ENCODE measurements at places on chromosomes 1 and 21.

GRCh38 chr21:35614396-35614921 is 445.9 kb downstream of the SETD4 start:
- no peak for DNase-seq

DNA sequence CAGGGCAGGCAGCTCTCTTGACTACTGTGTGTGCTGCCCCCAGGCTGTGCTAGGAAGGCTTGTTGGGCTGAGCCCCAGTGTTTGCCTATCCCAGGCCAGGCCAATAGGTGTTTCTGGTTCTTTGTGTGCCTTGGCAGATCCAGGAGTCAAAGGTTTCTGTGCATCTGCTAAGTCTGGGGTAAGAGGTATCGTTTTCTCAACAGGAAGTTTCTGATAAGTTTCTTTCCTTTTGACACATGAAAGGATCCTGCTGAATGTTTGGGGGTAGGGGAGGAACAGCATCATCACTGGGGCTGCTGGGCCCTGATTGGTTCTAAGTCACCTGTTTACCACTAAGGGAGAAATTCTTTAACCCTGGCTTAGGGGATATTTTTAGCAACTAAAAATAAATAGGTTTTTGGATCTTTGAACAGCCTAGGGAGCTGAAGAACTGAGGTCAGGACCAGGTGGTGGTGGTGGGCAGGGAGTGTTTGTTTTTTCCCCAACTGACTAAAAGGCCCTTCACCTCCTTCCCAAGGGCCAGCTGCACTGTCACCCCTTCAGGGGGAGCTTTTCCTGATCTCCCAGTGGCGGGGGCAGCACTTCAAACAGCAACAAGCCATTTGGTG is 85.1 kb downstream of the KCNN3 start:
- DNase-seq: no peak

DNA sequence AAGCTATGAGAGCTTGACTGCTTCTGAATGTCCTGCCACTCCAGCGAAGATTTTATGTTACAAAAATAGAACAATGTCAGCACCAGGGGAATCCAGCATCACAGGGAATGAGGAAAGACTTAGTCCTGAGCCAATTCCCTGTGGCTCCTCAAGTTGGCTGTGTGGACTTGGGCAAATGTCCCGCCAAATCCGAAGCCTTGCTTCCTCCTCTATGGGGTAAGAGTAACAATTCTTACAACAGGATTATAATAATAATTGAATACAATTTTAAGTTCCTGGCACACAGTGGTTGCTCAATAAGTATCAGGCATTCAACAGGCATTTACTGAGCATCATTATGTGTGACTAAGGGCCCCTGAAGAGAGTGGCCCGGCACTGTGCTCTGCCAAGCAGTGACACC is 44.4 kb downstream of the STPG1 start:
- DNase-seq: no peak

DNA sequence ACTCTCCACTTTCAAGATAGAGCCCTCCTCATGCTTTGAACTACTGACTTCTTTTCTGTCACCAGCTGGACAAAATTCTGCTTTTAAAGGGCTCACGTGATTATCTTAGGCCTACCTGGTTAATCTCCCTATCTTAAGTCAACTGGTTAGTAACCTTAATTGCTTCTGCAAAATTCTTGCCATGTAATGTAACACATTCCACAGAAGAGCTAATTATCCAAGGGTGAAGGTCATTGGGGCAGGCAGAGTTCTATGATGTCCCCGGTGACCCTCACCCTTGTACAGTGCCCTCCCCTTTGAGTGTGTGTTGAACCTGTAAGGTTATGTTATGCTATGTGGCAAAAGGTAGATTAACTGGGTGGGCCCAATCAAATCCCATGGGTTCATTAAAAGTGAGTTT is 25.2 kb upstream of the FOXE3 start:
- DNase-seq: no peak

DNA sequence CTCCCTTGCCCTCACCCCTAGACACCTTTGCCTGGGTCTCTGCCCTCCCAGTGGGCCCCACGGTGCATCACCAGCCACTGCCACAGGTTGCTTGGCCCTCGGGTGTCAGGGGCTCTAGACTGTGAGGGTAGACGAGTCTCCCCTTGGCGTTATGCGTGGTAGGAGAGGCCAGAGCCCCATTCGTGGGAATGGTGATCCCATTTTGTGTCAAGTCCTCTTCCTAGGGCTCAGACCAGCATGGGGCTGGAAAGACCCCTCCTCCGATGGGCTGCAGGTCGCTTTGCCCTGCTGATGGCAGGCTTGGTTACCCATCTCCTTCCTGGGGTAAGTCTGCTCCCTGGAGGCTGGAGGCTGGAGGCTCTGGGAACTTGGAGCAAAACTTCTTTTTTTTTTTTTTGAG is 42.4 kb downstream of the SLC30A1 start:
- peak; percentile 11 for DNase-seq

DNA sequence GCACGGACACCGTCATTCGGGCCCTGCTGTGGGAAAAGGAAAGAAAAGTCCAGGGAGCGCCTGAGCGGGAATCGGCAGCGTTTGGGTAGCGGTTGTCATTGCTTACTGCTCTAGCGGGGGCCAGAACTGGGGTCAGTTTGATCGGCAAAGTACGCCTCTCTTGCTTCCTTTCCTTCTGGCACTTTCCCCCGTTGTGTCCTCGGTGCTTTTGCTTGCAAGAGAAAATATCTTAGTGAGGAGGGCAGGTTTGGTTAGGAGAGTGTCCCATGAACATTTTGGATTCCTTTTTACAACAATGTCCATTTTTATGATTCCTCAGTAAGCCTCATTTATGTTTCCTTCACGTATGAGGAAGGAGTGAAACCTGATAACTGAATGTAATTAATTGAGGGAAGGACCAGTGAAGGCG is 670 bp downstream of the ST3GAL3 start:
- no peak for DNase-seq

DNA sequence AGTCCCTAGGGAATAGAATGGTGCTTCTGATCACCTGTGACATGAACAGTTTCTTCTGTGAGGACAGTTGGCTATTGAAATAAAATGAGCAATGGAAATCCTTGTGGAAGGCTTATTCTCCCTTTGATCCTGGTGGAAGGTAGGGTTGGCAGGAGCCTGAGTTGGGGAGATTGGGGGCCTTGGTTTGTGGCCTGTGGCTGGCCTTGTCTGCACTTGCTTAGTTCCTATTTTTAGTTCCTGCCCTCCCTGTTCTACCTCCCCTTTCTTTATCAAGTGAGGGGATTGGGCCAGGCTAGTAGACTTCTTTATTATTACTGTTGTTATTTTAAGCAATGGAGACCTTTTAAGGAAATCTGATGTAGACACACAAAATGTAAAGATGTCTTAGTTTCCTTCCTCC is 8.2 kb downstream of the DMRTB1 start:
- no peak for DNase-seq

DNA sequence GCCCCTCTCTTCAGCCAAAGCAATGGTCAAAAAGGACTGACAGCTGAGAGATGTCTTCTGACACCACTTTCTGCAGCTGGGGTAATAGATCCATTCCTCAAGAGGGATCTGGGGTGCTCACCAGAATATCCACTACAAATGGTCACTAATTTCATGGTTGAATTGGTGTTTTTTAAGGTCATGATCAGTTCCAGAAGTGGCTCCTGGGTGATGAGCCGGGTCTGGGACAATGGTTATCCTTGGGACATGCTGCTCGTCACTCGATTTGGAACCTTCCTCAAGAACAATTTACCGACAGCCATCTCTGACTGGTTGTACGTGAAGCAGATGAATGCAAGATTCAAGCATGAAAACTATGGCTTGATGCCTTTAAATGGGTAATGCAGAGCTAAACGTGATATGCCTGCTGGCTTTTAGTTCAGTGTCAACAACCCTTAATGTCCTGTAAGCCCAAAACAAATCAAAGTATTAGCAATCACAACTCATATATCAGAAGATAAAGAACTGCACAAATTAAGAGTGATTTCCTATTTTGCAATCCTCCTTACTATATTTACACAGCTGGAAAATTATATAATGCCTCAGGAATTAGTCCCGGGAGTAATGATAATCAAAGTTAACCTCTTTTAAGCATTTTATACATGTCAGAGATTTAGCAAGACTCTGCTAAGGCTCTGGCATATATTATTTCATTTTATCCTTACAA is 20.1 kb downstream of the FMO3 start:
- no peak for DNase-seq

- DNase-seq: no peak
Observed at GRCh38 chr1:25140073-25140797, 92.1 kb downstream of the SYF2 start.

- DNase-seq: no peak
Observed at GRCh38 chr1:228794173-228794572, 58.9 kb downstream of the RHOU start.

DNA sequence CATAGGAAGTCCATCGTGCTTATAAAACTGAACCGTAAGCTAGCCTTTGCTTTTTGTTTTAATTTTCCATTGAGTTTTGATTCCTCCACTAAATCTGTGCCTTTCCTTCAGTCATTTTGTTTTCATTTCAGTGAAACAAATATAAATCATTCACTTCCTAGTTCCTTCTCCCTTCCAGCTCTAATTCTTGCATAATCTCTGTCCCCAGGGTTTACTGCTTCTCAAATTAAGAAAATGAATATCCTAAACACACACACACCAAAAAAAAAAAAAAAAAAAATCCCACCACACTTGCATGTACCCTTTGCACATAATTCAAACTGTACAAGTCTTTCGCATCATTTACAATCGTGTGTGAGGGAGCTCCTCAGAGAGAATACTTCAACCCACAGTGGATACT is 6.8 kb downstream of the KCNH1 start:
- DNase-seq: no peak

GRCh38 chr1:207033302-207033701 is 746 bp upstream of the C1orf116 start:
- DNase-seq: no peak

GRCh38 chr1:113388017-113388620 is 2.2 kb upstream of the MAGI3 start:
- DNase-seq: no peak

GRCh38 chr1:47257224-47257623 is 25.2 kb upstream of the TAL1 start:
- DNase-seq: no peak

DNA sequence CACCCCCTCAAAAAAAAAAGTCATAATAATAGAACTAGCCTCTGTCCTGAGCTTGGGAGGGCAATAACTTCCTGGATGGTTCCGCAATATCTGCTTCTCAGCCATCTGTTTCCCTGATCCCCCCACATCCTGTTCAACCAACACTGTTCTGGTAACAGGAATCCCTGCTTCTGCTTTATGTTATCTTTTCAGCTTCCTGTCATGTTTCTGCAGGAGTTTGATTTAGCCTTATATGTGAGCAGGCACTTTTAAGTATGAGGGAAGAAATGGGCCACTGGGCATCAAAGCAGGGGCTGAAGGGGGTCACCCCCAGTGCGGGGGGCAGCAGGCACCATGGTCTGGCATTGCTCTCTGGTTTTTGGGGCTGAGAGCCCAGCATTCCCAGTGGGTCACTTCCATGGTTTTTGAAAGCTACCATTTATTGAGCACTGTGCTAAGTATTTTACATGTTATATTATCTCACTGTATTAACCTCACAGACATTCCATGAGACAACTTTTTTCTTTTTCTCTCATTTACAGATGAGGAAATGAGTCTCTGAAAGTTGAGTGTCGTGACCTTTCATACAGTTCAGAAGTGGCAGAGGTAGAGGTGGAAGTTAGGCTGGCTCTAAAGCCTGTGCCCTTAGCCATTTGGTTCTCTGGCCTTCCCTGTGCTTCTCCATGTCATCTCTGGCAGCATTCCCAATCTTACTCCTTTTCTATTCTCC is 61.9 kb downstream of the DNTTIP2 start:
- DNase-seq: no peak

DNA sequence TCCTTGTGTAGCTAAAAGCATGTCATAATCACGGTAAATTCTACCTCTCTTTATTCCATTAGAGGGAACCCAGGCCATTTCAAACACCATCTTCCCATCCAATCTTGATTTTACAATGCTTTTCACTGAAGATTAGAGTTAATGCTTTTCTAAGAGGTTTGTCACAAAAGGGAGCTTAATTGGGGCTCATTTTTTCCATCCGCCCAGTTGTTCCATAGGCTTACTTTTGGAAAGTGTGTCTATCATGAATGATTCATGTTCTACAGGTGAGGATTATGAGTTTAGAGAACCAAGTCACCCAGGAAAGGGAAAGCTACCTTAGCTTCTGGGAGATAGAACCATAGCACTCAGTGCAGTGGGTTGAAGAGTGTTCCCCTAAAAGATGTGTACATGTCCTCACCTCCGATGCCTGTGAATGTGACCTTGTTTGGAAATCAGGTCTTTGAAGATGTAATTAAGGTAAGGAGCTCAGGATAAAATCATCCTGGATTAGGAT is 286.9 kb upstream of the RUNX1 start:
- no peak for DNase-seq

GRCh38 chr1:13587256-13588030 is 3.8 kb downstream of the PDPN start:
- no peak for DNase-seq

DNA sequence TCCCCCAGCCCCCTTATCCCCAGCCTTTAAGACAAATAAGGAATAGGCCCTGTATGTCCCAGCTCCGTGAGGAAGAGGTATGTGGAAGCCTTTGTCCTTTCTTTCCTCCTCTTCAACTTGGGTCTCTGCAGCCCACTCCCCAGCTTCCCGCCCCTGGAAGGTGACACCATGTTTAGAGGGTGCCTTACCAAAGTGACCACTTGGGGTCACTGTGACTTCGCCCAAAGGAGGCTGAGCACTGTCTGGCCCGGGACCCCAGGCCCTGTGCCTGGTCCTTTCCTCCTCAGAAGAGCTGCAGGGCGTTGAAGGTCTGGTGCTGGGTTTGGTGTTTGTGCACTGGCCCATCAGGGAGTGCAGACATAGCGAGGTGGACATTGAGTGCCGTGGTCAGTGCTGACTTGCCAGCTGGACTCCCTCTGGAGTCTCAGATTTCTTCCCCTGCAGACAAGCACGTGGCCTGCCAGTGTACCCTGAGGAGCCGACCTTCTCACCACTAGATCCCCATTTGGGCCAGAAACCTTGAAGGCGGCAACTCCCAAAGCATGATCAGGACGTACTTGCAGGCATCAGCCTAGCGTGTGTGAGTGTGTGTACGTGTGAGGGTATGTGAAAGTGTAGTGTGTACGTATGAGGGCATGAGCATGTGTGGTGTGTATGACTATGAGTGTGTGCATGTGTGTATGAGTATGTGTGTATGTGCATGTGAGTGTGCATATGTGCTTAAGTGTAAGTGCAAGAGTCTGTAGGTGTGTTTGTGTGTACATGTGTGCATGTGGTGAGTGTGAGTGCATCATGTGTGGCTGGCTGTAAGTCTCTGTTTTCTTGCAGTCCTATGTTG is 181.4 kb upstream of the KIAA0040 start:
- DNase-seq: no peak

DNA sequence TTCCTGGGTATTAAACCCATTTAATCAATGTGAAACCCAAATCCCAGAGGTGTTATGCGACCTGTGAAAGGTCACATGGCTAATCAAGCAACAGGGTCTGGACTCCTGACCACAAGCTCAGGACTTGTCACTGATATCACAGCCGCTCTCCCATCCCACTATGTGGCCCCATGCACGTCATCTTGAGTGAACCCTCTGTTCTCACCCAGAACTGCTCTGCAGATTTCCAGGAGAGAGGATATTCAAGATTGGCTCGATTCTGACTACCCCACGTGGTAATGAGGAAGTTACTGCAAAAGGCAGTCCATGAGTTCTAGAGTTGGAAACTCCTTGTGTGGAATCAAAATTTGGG is 173.5 kb upstream of the ETV3 start:
- DNase-seq: no peak

All from D721Med (cell line).